Right lung (tissue), 10 donors: ENCODE measurements at places on chromosomes 11 and 22. TPM values are rescaled to one million over a fixed set of nuclear protein-coding genes. Genes with fewer than 3 reads are reported as not detected.

GRCh38 chr22:20151276-20151588 lies 377 bp upstream of the CCDC188 start:
- no peak for DNase-seq

- peak; percentile 85 for DNase-seq
These were observed 59.0 kb downstream of the PPP2R1B start for GRCh38 chr11:111707039-111707690.

- DNase-seq: no peak
These were observed 194.4 kb upstream of the PGR start for GRCh38 chr11:101323997-101324396.

- no peak for DNase-seq
These were observed 47.1 kb downstream of the RRP8 start for GRCh38 chr11:6556139-6556949.

DNA sequence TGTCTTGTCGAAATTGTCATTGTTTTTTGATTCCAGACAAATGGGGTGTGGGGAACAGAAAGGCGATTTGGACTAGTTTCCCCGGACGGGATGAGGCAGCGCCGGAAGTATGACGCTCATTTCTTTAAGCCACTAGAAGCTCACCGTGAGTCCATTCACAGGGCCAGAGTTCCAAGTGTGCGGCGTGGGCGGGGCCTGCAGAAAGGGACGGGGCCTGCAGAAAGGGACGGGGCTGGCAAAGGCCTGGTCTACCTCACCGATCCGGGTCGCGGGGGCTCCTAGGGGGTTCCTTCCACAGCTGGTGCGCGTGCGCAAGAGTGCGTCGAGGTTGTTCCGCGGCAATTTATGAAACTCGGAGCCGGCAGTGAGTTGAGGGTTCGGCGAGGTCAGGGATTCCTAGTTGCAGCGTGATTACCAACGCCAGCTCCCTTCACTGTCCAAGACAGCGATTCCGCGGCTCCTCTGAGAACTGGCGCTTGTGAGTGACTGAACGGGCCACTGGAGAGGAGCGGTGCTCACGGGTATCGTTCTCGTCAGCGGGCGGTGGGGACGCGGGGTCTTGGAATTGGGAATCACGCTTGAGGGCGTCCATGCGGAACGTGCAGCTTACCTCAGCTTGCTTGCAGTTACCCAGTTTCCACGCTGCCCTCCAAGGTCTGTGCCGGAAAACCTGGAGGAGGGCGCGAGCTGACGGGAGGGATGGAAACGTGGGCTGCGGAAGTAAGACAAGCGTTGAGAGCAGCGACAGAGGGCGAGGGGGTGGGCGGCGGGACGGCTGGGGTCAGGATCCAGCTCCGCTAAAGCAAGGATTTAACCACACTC lies at the start of gene ZNF215:
ZNF215 (plus strand) TSS at position 219 of the 822 bp plus-strand sequence. CDS start 5,847 bp downstream, outside the sequence.
- peak; percentile 33 for DNase-seq

GRCh38 chr11:123110397-123110796 lies 48.5 kb upstream of the HSPA8 start:
- DNase-seq: no peak

GRCh38 chr11:63985812-63986155 lies 454 bp upstream of the OTUB1 start:
- no peak for DNase-seq

KCNQ1OT1 gene
- 1.3 TPM for polyA plus RNA-seq

- DNase-seq: no peak
These were observed 72.8 kb downstream of the TP53I11 start for GRCh38 chr11:44877571-44878497.

KDM4D gene
- polyA plus RNA-seq: 2.0 TPM

MYO18B gene
- 0.14 TPM for polyA plus RNA-seq

DNA sequence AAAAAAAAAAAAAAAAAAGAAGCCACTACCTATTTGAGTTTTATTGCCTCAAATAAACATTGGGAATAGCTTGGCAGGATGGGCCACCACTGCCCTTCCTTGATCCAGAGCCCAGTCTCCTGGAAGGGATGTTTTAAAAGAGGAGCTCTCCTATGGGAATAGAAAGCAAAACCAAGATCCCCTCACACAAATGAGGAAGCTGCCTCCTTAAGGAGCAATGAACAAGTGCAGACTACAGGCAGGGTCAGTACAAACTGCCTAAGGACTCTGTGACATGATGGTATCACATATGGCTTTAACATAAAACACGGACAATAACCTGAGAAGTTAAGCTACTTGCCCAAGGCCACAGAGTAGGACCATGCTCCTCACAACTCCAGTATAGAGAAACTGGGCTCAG lies 120.8 kb downstream of the NAT10 start:
- no peak for DNase-seq

APOBEC3G gene
- 15.1 TPM for polyA plus RNA-seq

GRCh38 chr11:1087961-1088926 lies 13.6 kb downstream of the MUC2 start:
- DNase-seq: no peak

DNA sequence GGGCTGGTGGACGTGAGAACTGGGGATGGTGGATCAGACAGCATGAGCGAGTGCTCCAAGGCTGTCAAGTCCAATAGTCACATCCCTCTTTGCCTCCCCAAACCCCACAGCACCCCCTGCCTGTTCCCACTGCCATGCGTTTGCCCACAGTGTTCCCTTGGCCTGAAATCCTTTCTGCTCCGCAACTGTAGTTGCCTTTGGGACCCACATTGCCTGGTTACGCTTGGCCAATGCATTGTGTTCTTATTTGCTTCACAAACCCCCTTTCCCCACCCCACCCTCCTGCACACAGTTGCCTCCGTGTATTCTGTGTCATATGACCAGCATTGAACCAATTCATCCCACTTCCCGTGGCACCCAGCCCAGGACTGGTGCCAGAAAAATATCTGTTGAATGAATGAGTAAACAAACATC lies 2.1 kb upstream of the KIAA0930 start:
- peak; percentile 38 for DNase-seq

- DNase-seq: peak; percentile 83
These were observed 669 bp downstream of the CDC42EP2 start for GRCh38 chr11:65315204-65315865.

TMEM25 gene
- 22.3 TPM for polyA plus RNA-seq

LIN7C gene
- polyA plus RNA-seq: 18.0 TPM

C11orf42 gene
- polyA plus RNA-seq: 0.84 TPM

- DNase-seq: no peak
These were observed 314.2 kb upstream of the SORL1-AS1 start for GRCh38 chr11:121766991-121767390.

GRCh38 chr11:69425895-69426544 lies 55.4 kb upstream of the LINC01488 start:
- DNase-seq: no peak

GRCh38 chr11:10641177-10641911 lies 52.2 kb downstream of the IRAG1 start:
- DNase-seq: no peak

DNA sequence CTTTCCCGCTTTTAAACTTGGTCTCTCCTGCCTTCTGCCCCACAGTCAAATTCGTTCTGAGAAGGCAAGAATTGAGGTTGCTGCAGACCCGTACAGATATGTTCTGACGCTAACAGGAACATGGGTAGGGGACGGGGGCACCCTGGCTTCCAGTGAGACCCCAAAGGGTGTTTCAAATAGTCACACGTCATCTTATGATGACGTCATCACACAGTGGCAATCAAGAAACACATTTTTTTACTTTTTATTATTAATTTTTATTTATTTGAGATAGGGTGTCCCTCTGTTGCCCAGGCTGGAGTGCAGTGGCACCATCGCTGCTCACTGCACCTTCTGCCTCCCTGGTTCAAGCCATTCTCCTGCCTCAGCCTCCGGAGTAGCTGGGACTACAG lies 22.9 kb upstream of the TESMIN start:
- no peak for DNase-seq

GRCh38 chr11:35563484-35564244 lies 38.2 kb upstream of the PAMR1 start:
- peak; percentile 71 for DNase-seq

MIAT gene
- 2.2 TPM for polyA plus RNA-seq

TREH gene
- polyA plus RNA-seq: 0.15 TPM

CCDC188 gene
- 1.5 TPM for polyA plus RNA-seq

MRGPRE gene
- not detected for polyA plus RNA-seq

SLC22A12 gene
- polyA plus RNA-seq: not detected

GRCh38 chr22:42608823-42609361 lies 5.8 kb downstream of the POLDIP3 start:
- DNase-seq: no peak

DNA sequence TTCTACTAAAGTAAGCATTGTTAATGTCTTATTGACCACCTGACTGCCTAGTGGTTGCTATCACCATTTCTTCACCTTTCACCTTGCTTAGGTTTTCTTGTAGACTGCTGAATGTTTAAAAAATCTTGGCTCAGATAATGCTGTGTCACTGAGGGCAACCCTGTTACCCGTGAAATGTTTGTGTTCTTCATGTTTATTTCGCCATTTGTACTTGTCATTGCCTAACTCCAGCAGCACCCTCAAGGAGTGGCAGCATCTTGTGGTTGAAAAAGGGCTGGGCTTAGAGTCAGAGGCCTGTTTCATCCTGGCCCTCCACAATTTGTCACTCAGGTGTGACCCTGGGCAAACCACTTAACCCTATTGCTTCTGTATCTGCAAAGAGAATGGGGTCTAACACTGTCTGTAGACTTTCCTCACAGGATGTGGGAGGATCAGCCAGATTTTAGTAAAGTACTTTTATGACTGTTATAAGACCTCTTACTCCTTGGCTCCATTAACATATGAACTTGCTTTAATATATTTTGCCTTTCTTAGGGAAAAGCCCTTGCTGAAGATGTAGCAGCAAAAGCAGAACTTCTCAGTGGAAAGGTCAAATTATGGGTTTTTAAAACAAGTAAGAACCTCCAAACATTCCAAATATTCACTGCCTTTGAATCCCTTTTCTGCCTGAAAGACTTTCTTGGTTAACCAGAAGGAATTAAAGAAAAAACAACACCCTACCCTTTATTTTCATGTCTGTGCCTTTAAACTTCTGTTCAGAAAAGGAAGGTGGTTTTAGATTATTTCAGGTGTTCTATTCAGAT lies 154.5 kb upstream of the C11orf87 start:
- DNase-seq: no peak
